Thyroid gland (tissue), 4 donors: ENCODE measurements at places on chromosomes 7 and 10.

GRCh38 chr10:36446881-36447280, 678.5 kb upstream of the ANKRD30A start:
- no peaks in the 10 kb centered on the region for H3K36me3 ChIP-seq
- H3K27me3 ChIP-seq: no peaks in the 10 kb centered on the region
- peak; percentile 60 for DNase-seq
- H3K27ac ChIP-seq: no peak overlapping the region
- H3K4me1 ChIP-seq: peaks cover 8% of the 10 kb centered on the region

GRCh38 chr10:15898046-15898445, 37.7 kb upstream of the MINDY3 start:
- H3K4me1 ChIP-seq: no peaks in the 10 kb centered on the region
- H3K27me3 ChIP-seq: no peaks in the 10 kb centered on the region
- no peaks in the 10 kb centered on the region for H3K36me3 ChIP-seq
- no peak for DNase-seq
- no peak overlapping the region for H3K4me3 ChIP-seq

GRCh38 chr7:108091461-108091831, 38.7 kb downstream of the LAMB4 start:
- H3K4me1 ChIP-seq: peaks cover 11% of the 10 kb centered on the region
- no peaks in the 10 kb centered on the region for H3K36me3 ChIP-seq
- no peak overlapping the region for H3K27ac ChIP-seq
- H3K4me3 ChIP-seq: no peak overlapping the region

DNA sequence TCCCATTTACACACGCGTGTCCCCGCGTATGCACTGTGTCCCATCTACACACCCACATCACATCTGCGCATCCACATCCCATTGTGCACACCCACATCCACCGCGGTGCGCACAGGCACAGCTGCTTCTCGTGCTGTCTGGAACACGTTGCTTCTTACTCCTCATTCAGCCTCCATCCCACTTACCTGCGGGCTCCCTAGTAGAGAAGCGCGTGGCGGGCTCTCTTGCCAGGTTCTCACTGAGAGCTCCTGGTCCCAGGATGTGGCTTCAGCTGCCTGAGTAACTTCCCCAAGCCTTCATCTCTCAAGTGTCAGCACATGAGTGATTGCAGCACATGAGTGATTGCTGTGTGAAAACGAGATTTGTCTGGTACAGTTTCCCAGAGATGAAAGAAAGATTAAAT, 117.8 kb downstream of the TRRAP start:
- no peaks in the 10 kb centered on the region for H3K4me1 ChIP-seq
- peaks cover 44% of the 10 kb centered on the region for H3K36me3 ChIP-seq
- no peak overlapping the region for H3K4me3 ChIP-seq
- H3K27me3 ChIP-seq: no peaks in the 10 kb centered on the region

GRCh38 chr7:135185471-135186260, 15.2 kb upstream of the CYREN start:
- no peak overlapping the region for H3K27ac ChIP-seq
- no peaks in the 10 kb centered on the region for H3K27me3 ChIP-seq
- peaks cover 33% of the 10 kb centered on the region for H3K36me3 ChIP-seq
- no peaks in the 10 kb centered on the region for H3K4me1 ChIP-seq

DNA sequence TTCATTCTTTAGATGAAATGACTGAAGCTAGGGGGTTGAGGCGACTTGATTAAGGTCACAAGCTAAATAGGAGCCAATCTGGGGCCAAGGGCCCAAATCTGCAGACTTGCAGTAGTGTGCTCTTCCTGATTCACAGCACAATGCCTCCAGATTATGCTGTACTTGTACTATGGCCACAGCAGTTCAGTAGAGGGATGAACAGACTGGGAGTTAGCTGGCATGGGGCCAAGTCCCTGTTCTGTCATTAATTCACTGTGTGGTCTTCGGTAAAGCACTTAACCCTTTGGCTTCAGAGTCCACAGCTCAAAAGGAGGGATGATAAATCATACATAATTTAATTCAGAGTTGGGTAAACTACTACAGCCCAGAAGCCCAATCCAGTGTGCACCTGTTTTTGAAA, 196.8 kb downstream of the XPNPEP1 start:
- H3K36me3 ChIP-seq: no peaks in the 10 kb centered on the region
- H3K4me3 ChIP-seq: no peak overlapping the region
- H3K27me3 ChIP-seq: no peaks in the 10 kb centered on the region
- no peak for DNase-seq

DNA sequence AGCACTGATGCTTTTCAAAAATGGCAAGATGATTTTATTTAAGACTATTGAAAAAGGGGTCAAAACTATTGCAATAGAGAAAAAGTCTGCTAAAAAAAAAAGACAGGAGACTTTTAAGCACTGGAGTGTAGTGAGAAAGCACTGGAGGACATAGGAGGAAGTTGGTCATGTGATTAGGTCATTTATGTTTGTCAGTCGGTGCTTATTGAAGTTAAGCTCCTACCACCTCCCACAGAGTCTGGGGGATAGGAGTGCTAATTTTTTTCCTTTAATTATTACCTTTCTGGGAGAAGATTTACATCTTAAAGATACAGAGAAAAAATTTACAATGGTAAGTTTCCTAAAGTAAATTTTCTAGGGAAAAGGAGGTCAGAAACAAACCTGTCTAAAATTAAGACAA, 80.2 kb upstream of the TMEM229A start:
- no peak overlapping the region for H3K4me3 ChIP-seq
- no peaks in the 10 kb centered on the region for H3K36me3 ChIP-seq
- no peaks in the 10 kb centered on the region for H3K27me3 ChIP-seq
- H3K27ac ChIP-seq: no peak overlapping the region
- no peaks in the 10 kb centered on the region for H3K4me1 ChIP-seq

DNA sequence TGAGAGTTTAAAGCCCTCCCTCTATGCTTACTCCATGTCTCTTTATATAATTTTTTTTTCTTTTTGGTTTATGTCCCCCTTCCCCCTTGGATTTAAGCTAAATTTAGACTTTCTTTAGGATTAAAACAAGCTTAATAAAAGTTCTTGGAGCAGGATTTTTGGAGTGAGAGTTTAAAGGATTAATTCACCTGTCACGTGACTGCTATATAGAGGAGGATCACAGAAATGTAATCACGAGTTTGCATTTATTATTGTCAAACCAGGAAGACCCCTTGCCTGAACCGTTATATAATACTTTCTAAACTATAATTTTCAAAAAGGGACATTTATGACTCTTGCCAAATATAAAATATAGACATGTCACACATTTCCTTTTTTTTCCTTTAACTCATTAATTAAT, 78.1 kb upstream of the IMMP2L start:
- no peak overlapping the region for H3K4me3 ChIP-seq
- H3K4me1 ChIP-seq: no peaks in the 10 kb centered on the region
- H3K27me3 ChIP-seq: no peaks in the 10 kb centered on the region

GRCh38 chr10:11713186-11713743, 28.9 kb upstream of the ECHDC3 start:
- no peak for DNase-seq
- no peak overlapping the region for H3K4me3 ChIP-seq

DNA sequence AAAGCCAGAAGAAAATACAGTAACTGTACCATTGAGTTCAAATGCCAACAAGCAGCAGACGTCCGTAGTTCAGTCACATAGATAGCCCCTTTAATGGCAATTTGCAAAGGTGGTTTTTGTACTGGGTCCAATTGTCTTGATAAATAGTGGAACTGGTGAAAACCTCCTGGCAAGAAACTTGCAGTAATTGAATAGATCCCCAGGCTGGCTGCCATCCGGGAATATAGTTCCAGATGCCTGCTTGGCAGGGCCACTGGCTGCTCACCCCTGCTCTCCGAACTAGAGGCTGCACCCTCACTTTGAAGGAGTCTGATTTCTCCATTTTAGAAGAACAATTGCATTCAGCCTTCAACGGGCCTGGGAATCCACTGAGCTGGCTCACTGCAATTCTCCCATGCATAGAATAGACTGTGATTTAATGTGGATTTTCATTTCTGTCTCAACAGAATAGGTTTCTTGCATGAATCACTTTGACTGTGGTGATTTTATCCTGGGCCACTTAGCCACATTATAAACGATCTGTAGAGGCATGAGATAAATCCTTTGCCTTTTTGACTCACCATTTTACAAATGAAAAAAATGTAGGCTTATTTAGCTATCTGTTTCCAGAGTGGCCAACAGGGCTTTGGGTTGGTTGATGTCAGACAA, 35.9 kb upstream of the ELMO1 start:
- H3K4me3 ChIP-seq: no peak overlapping the region
- H3K27me3 ChIP-seq: no peaks in the 10 kb centered on the region
- no peak for DNase-seq
- H3K36me3 ChIP-seq: no peaks in the 10 kb centered on the region
- H3K4me1 ChIP-seq: peaks cover 6% of the 10 kb centered on the region
- H3K27ac ChIP-seq: no peak overlapping the region

- no peaks in the 10 kb centered on the region for H3K27me3 ChIP-seq
- H3K4me1 ChIP-seq: no peaks in the 10 kb centered on the region
- H3K4me3 ChIP-seq: no peak overlapping the region
- no peak overlapping the region for H3K27ac ChIP-seq
- no peak for DNase-seq
These were observed 63.3 kb downstream of the IMMP2L start for GRCh38 chr7:111499027-111499426.

DNA sequence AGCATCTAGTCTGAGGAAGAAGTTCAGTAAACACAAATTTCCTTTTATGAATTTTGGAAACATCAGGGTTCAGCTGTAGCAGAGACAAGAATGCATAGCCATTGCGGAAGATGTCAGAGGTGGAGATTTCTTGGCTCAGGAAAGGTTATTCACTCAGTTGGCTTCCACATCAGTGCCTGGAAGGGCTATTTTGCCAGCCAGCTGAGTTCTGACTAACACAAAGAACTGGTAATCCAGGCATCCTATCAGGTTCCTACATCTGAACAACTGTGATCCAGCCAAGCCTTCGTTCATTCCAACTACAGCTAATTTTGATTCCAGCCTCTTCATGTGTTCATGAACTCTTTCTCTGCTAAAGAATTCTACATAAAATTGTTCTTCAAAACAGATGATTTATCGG, 965.6 kb downstream of the XPNPEP1 start:
- no peaks in the 10 kb centered on the region for H3K4me1 ChIP-seq
- H3K4me3 ChIP-seq: no peak overlapping the region
- DNase-seq: no peak
- H3K36me3 ChIP-seq: no peaks in the 10 kb centered on the region

DNA sequence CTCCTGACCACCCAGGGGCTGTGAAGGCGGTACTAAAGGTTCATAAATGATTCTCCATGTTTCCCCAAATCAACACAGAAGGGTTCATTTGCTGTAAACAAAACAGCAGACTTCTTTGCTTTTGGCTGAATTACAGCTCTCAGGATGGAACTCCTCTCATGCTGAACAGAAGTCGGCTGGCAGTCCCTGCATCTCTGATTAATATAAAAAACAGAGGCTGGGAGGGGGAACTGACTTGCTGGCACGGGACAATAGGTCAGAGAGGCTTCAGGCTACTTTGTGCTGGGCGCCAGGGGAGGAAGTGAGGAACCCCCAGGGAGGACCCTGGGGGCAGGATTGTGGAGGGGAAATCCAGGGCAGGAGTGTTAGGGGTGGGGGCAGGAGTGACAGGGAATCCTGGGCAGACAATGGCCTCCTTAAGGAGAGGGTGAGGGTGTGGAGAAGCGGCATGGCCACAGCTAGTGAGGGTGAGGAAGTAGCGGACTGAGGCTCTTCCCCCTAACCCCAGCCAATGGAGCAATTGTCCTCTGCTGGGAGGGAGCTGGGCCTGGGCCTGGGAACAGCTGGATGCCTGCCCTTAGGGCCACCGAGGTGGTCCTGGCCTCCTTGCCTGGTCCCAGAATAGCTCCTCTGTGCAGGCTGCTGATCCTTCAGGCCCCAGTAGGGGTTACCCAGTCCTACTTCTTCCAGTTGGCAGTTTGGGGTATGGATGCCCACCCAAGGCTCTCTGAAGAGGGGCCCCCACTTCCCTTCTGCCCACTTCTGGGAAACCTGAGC, 9.2 kb upstream of the SFRP5 start:
- peaks cover 15% of the 10 kb centered on the region for H3K4me1 ChIP-seq
- H3K4me3 ChIP-seq: no peak overlapping the region
- no peaks in the 10 kb centered on the region for H3K36me3 ChIP-seq
- H3K27ac ChIP-seq: peak overlapping the region; percentile 18
- H3K27me3 ChIP-seq: no peaks in the 10 kb centered on the region

GRCh38 chr10:124092250-124092859, 1.0 kb downstream of the CHST15 start:
- peak overlapping the region; percentile 83 for H3K27ac ChIP-seq
- no peaks in the 10 kb centered on the region for H3K36me3 ChIP-seq
- H3K27me3 ChIP-seq: no peaks in the 10 kb centered on the region
- peak overlapping the region; percentile 24 for H3K4me3 ChIP-seq
